ENCODE measurements at places on chromosomes 4 and X. TPM values are rescaled to one million over a fixed set of nuclear protein-coding genes. Genes with fewer than 3 reads are reported as not detected.

EMCN gene
- total RNA-seq: not detected

ASB9 gene
- 0.58 TPM for total RNA-seq

SPANXA1 gene
- not detected for total RNA-seq

PAK3 gene
- total RNA-seq: 0.33 TPM

SRPX gene
- not detected for total RNA-seq

ENOX2 gene
- 13.7 TPM for total RNA-seq

CXCL6 gene
- total RNA-seq: not detected

TGIF2LX gene
- not detected for total RNA-seq

SMIM10L2A gene
- total RNA-seq: 0.94 TPM

MEPE gene
- total RNA-seq: not detected

TSPAN6 gene
- not detected for total RNA-seq

MAGEC3 gene
- not detected for total RNA-seq

NPY1R gene
- not detected for total RNA-seq

HTN1 gene
- not detected for total RNA-seq

TECRL gene
- not detected for total RNA-seq

LEF1 gene
- total RNA-seq: 395 TPM

P2RY10 gene
- 57.0 TPM for total RNA-seq

PABPC5 gene
- not detected for total RNA-seq

NRK gene
- total RNA-seq: not detected

SYP gene
- total RNA-seq: 1.8 TPM

DMRTC1 gene
- total RNA-seq: 0.13 TPM

BMX gene
- total RNA-seq: not detected

PABPC1L2A gene
- not detected for total RNA-seq
